Stimulated activated CD8-positive, alpha-beta memory T cell treated with anti-CD3 and anti-CD28 coated beads, Interleukin-15, amount 100 ng/mL, for 48 hours (primary cell): ENCODE measurements at places on chromosomes 12 and 14.

DNA sequence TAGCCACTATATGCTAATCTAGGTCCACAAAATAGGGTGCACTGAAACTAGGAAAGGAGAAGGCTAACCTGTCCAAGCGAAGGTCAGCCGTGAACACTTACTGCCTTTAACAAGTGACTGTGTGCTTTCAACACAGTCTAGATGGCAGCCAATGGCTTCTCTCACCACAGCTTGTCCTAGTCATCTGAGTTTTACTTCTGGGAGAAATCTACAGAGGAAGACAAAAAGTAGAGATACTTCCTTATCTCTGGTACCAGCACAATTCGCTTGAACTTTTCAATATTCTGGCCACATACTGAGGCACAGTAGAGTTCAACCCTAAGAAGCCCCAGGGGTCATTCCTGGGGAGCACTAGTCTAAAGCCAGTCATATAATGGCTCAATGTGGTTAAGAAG is 176.9 kb downstream of the BTG1 start:
- DNase-seq = no peak

GRCh38 chr14:54537651-54538050 is 27.9 kb downstream of the CGRRF1 start:
- no peak for DNase-seq

DNA sequence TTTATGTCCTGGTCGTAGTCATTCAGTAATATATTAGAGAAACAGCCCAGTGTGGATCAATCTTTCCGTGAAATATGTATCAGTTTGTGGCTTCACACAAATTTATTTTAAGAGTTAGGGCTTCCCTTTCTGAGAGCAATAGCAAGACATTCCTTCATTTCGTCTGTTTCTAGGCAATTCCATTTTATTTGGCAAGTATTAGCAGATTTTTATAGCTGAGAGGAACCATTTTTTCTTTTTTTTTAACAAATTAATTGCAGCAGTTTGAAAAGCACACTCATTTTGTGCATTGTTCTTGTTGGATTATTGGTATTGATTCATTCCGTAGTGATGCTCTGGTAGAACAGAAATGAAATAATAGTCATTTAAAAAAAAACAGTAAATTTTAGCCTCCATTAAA is 132.9 kb downstream of the SRGAP1 start:
- no peak for DNase-seq

GRCh38 chr12:74598819-74599218 is 61.2 kb downstream of the ATXN7L3B start:
- DNase-seq = no peak

DNA sequence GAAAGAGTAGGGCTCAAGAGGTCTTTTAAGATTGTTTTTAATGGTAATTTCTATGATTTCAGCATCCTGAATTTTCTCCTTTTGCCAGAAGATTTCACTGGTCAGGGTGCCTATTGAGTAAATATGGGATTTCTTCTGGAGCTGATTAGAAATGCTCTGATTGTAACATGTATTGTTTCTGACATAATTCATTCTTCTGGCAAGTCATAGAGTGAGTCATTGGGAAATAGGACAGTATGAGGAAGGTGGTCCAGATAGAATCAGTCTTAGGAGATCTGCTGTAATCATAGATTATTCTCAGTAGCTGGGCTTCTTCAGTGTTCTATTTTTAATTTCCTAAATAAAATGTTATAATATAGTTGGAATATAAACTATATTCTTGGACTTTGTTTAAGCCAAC is 182.0 kb upstream of the NAV3 start:
- DNase-seq = no peak

- no peak for DNase-seq
Measured at GRCh38 chr14:77161011-77161410, 19.4 kb upstream of the ZDHHC22 start.

GRCh38 chr12:110126557-110126956 is 2.4 kb downstream of the IFT81 start:
- DNase-seq = no peak

DNA sequence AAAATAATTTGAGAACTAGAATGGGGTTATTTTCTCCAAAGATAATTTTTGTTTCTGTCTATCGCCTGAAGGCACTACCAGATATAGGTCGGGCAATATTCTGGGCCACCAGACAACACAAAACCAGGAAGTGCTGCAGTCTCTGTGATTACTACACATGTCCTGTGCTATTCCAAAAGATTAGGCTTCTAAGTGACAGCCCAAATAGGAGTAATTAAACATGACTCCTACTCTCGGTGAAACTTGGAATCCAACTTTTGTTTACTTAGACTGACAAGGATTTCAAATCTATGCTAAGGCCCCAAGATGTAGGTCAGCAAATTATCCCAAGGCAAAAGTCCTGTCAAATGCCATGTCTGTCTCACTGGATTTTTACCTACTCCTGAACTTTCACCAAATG is 157.6 kb upstream of the LRFN5 start:
- no peak for DNase-seq

- no peak for DNase-seq
Measured at GRCh38 chr14:33527023-33527634, 423.7 kb downstream of the EGLN3 start.

- no peak for DNase-seq
Measured at GRCh38 chr14:77910506-77910905, 110.6 kb downstream of the ADCK1 start.

GRCh38 chr12:53170215-53170614 is 10.3 kb upstream of the ZNF740 start:
- no peak for DNase-seq

DNA sequence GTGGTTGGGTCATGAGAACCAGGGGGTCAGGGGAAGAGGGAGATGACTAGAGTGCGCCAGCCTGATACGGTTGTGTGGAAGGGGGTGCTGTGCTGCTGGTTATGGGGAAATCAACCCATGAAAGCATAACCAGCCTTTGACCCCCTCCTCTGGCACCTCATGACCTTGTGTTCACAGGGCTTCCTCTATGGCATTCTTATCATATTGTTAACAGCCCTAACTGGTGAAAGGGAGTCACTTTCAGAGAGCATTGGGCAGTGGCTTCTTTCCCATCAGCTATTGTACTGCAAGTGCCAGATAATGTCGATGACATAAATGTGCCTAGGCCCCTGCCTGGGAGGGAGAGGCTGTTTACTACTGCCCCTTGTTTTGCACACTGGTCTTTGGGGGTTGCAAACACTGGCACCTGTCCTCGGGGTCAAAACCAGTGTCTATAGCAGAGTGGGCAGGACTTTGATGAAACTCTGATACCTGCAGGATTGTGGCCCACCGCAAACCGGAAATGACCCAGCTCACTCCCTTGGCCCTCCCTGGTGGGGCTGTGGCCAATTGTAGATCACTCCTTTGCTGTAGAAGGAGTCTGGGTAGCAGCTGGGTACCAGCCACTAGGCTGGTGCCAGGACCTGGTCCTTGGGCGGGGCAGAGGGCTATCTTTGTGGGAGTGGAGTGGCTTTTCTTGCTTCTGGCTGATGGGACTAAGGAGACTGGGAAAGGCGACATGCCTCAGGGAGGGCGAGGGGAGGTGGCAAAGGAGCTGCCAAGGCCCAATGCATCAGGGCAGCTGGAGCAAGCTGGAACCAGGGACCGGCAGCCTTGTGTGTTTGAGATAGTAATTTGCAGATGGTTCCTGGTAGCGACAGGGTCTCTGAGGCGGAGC is 634 bp upstream of the TMEM63C start:
- DNase-seq = no peak

GRCh38 chr12:25784669-25785068 is 173.8 kb upstream of the RASSF8 start:
- no peak for DNase-seq

DNA sequence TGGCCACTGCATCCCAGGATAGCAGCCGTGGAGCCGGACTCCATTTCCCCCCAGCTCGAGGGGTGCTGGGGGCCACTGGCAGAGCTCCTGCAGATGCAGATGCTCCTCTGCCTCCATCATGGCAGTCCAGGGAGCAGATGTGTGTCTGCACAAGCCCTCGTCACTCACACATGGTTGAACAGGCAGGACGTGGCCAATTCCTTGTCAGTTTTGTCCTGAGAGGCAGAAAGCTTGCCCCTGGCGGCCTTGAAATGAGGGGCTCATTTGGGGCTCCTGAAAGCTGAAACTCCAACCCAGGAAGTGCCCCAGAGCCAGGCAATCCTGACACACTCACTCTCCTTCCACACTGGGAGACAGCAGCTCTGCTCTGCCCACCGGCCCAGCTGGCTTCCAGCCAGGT is 100.9 kb upstream of the C14orf180 start:
- DNase-seq = no peak

DNA sequence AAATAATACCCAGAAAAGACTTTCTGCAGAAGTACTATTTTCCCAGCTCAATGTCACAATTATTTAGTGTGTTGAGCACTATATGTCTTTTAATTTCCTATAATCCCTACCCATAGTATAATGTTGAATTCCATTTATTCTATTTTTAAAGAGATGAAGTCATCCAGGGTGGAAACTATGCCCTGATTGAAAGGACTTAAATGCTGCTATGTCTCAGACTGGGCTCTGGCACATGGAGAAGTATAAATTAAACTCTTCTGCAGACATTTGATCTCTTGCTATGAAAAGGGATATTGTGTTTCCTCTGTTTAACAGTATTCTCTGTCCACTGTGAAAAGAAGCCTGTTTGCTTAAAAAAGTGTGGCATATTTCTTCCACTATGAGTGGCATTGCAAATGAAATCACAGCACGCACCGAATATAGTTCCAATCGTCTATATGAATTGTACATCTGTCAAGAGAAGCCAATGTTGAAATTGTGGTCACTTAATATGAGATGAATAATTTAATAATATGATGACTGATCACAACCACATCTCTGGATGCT is 192.3 kb downstream of the BCAT1 start:
- no peak for DNase-seq

DNA sequence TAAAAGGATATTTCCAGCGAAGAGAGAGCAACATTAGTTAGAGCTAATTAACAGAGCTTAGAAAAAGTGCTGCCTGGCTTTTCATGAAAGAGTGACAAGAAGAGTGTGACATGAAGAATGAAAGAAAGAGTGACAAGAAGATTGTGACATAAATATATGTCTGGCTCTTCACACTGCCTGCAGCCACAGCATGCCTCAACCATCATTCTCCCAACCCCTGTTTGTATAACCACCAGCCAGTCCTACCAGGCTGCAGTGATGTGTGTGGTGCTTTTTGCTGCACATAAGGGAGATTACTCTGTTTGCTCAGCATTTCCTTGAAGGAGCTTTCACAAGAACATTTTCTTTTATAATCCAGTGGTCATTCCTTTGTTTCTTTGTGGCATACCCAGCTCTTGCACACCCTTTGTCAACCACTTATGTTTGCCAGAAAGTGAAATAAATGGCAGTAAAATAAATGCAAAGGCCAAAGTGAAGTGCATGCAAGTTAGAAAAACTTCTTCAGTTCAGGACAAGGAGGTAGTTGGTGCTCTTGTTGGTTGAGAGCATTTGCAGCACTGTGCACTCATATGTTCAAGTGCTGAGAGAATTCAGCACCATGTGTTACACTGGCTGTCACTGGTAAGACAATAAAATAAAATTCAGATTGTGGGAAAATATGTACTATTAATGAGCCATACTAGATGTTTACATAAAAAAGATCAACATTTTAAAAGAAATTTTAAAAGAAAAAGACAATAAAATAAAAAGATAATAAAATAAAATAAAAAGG is 50.6 kb downstream of the KIF21A start:
- DNase-seq = no peak

- DNase-seq = no peak
Measured at GRCh38 chr14:56280843-56281242, 162.6 kb downstream of the PELI2 start.

GRCh38 chr12:112577473-112578329 is 159.0 kb downstream of the PTPN11 start:
- DNase-seq = no peak

- DNase-seq = no peak
Measured at GRCh38 chr14:67446371-67447032, 34.5 kb upstream of the PLEK2 start.

GRCh38 chr12:96623656-96624217 is 134.4 kb downstream of the CFAP54 start:
- DNase-seq = no peak

GRCh38 chr14:23633160-23633701 is 2.9 kb upstream of the DHRS2 start:
- DNase-seq = no peak

- DNase-seq = peak; percentile 68
Measured at GRCh38 chr12:108618079-108618952, 15.4 kb downstream of the SELPLG start.

GRCh38 chr12:31967539-31967938 is 8.3 kb downstream of the RESF1 start:
- DNase-seq = no peak

- no peak for DNase-seq
Measured at GRCh38 chr14:34098045-34098984, 147.4 kb upstream of the EGLN3 start.

DNA sequence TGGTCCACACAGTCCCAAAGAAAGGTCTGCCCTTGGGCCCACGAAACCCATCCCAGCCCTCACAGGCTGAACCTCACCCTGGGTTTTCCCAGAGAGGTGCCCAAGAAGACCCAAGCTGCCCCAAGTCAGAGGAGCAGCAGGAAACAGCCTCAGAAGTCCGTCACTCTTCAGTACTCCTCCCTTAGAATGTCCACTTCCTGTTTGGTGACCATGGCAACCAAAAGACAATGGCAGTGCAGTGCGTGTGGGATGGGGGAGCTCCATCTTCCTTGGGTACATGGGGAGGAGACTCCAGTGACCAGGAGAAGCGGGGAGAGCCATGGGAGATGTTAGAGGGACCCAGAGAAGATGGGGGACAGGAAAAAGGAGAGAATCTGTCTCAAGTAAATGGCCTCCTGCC is 11.3 kb downstream of the SELPLG start:
- DNase-seq = no peak

GRCh38 chr12:100574187-100575074 is 947 bp downstream of the GAS2L3 start:
- no peak for DNase-seq

- DNase-seq = no peak
Measured at GRCh38 chr12:52636592-52637258, 15.3 kb downstream of the KRT2 start.

- no peak for DNase-seq
Measured at GRCh38 chr14:68975667-68976066, 3.4 kb downstream of the ACTN1 start.

GRCh38 chr12:23618718-23619117 is 330.8 kb downstream of the SOX5 start:
- DNase-seq = no peak

GRCh38 chr12:79689061-79689476 is 1.7 kb downstream of the PAWR start:
- no peak for DNase-seq

DNA sequence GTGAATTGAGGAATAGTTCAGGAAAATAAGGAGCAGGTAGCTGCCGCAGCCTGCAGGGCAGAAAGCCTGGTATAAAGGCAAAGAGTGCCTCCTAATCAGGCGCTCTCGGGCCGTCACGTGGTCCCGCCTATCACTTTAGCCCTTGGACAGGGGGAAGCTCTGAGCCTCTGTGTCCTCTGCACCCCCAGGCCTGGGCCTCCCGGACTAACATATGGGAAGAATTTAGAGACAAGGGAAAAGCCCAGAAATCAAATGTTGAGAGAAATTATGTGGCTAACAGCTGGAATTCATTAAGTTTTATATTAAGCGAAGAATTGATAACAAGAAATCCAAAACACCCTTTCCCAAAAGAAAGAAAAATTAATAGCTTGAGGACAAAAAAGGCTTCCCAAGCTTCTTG is 417.7 kb downstream of the ATP23 start:
- no peak for DNase-seq

GRCh38 chr12:115626210-115626609 is 651.3 kb downstream of the MED13L start:
- no peak for DNase-seq

GRCh38 chr12:122979908-122980182 is 636 bp upstream of the ARL6IP4 start:
- DNase-seq = no peak
